ENCODE measurements at places on chromosomes 3 and 15.

GRCh38 chr3:165983284-165983683 is 146.1 kb upstream of the BCHE start:
- DNase-seq: no peak

DNA sequence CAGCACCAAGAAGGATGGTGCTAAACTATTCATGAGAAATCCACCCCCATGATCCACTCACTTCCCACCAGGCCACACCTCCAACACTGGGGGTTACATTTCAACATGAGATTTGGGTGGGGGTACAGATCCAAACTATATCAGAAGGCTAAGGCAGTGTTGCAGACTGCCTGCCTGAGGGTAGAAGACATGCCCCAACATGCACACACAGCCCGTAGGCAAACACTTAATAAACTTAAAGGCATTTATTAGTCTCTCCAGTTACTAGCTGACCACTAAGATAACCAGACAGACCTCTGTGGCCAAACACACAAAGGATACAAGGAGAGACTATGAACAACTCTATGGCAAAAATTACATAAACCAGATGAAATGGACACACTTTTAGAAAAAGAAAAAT is 10.2 kb downstream of the FAM162A start:
- DNase-seq: no peak

- no peak for DNase-seq
Measured at GRCh38 chr3:101996832-101997231, 147.5 kb downstream of the NFKBIZ start.

GRCh38 chr3:23923786-23924185 is 6.9 kb downstream of the RPL15 start:
- no peak for DNase-seq

- no peak for DNase-seq
Measured at GRCh38 chr15:61759639-61760038, 300.6 kb downstream of the VPS13C start.

GRCh38 chr3:196951371-196951770 is 9.0 kb upstream of the NCBP2 start:
- no peak for DNase-seq

DNA sequence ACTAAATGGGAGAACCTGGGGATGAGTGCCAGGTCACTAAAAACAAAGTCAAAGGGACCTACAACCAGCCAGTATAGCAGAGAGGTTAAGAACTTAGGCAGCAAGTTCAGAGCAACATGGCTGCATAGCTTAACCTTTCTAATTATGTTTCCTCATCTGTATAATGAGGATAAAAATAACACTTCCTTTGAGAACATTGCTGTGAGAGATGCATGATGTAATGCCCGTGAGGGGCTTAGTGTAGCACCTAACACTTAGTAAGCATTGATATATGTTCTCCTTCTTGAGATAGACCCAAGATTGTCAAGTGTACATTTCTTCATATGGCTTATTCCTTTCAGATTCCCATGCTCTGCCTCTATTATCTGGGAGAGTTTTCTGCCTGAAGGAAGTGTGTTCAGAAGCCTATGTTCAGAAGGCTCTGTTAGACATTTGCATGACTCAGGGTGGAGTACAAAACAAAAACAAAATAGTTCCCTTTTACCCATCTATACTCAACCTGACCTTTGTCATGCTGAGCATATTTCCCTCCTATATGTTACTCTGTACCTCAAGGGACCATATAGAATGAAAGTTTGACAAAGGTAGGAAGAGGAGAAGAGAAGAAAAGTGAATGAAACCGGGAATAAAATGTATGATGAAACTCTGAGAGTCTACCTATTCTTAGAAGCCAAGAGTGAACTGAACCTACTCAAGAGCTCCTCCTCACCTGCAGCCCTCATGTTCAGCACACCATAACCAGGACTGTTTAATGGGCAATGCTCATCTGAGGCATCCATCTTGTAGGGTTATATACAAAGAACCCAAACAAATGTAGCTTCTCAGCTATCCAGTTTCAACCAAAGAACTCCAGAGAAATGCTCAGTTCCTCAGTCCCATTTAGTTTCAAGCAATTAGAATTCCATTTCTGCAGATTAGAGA is 70.7 kb upstream of the KCNMB2 start:
- DNase-seq: no peak

- DNase-seq: no peak
Measured at GRCh38 chr3:135147657-135148056, 352.6 kb downstream of the EPHB1 start.

DNA sequence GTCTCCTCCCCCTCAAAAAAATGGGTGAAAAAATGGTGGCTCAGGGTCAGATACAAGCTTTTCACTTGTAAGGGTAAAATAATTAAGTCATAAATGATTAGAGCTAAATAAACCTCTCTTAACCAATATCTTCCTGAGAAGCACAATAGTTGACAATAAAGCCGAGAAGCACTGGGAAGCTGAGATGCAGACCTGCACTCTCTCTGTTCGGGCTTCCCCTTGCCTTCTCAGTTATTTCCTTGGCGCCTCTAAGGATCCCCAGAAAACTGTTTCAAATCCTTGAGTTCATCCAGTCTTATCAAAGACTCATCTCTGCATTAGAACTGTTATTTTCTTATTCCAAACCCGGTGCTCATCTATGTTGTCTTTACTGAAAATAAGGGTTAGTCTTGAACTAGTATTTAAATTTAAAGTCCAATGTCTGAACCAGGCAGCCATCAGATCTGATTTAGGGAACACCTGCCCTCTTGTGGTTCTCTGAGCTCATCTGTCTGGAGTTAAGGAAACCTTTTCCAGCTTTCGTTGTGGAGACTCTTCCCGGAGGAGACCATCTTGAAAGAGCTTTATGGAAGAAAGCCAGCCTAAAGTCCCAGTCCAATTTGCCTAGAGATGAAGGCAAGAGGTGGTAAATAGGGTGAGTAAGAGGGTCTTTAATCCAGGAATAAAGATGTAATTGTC is 256.4 kb upstream of the MCTP2 start:
- DNase-seq: no peak

GRCh38 chr3:134378384-134378783 is 4.1 kb upstream of the AMOTL2 start:
- DNase-seq: no peak

DNA sequence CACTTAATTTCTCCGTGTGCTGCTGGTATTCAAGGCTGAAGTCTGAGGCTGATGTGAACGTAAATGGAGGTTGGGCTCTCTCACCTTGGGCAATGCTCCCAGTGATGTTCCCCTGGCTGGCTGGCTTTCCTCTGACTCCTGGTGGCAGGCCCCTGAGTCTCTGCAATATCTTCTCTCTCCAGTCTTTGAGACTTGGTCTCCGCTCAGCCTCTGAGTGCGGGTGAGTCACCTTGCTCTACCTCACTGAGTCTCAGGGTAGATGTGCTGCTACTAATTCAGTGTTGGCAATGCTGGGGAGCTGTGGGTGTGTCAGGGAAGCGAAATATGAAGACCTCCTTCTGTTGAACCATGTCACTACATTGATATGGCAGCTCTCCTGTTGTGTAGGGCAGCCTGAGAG is 31.3 kb upstream of the TRIM59 start:
- DNase-seq: no peak

- no peak for DNase-seq
Measured at GRCh38 chr3:46368569-46368968, 2.2 kb upstream of the CCR5 start.

- no peak for DNase-seq
Measured at GRCh38 chr3:182696916-182697315, 96.4 kb upstream of the ATP11B start.

DNA sequence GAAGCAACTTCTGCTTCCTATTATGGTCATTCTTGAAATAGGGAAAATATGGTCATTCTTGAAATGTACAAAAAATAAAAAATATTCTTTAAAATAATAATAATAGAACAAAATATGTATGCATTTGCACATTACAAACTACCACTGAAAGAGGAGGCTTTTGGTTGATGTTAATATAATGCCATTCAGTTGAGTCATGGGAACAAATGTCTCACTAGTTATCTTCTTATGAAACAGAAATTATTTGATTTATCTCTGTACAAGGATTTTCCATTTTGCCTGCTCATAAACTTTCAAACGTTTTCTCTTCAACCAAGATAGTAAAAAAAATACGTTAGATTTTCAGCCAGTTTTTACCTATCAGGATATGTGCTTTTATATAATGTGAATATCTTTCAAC is 1662.7 kb downstream of the OTOL1 start:
- no peak for DNase-seq

DNA sequence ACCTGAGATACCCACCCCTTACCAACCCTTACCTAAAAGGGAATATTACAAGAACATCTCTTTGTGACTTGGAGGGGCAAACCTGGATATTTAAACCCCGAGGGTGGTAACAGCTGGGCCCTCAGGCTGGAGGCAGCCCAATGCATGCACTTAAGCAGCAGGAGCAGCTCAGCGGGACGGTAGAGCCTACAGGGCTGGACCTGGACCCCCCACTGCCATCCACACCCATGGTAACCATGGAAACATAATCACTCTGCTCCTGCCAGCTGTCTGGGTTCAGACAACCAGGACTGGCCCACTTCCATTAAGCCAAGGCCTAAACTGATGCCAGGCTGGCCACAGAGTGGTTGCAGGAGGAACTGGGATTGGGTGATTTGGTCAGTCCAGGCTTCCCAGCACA is 52.8 kb downstream of the ETFA start:
- no peak for DNase-seq

DNA sequence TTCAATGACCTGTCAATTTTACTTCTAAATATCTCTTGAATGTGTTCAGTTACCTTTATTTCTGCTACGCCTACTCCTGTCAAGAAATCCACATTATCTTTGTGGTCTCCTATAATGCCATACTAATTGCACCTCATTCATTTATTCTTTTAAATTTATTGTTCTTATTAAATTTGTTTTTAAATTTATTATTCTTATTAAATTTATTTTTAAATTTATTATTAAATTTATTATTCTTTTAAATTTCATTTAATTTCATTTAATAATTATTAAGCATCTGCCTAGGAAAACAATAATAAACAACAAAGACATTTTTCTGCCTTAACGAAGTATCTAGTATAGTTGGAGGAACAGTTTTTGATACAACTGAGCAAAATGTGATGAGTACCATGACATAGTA is 211.7 kb downstream of the ZPLD1 start:
- DNase-seq: no peak

DNA sequence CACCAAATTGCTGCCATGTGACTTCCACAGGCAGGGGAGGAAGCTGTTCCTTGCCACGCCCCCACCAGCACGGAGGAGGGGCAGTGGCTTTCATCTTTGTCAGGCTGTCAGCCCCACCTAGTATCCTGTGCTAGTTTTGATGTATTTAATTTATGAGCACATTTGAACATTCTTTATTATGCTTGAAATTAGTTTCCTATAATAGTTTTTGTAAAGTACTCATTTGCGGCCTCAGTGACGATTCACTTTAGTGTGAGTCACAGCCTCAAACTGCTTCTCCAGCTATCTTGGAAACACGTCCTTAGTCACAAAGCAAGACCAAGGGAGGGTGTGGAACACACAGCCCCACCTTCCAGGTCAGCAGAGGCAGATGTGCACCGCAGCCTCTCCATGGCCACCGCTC is 239.9 kb upstream of the ATP10A start:
- DNase-seq: no peak

DNA sequence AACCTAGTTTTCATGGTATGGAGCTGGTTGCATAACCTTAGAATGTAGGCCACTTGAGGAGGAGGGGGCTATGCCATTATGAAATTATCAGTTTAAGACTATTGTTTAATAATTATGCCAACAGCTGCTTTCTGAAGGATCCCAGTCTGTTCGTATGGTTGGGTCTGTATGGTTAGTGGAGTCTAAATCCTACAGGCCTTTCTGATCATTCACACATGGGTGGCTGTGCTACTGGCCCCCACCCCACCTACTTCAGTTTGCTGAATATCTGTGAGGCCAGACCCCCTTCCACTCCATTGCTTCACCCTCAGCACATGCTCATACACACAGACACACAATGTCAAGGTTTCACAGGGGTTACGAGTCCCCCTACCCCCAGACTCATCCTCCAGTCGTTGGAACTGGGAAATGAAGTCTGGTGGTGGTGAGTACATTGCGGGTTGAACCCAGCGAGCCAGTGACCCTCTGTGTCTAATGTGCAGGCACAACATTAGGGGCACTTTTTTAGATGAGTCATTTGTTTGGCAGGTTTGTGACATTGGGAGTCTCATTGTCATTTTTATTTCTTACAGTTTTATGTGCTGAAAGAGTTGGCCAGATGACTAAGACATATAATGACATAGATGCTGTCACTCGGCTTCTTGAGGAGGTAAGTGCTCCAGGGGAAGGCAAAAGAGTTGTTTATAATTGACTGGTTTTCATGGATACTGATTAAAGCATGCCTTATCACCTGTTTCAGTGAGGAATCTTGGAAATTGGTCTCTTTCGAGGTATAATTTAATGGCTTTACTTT is 85.3 kb downstream of the TRAK1 start:
- DNase-seq: no peak

DNA sequence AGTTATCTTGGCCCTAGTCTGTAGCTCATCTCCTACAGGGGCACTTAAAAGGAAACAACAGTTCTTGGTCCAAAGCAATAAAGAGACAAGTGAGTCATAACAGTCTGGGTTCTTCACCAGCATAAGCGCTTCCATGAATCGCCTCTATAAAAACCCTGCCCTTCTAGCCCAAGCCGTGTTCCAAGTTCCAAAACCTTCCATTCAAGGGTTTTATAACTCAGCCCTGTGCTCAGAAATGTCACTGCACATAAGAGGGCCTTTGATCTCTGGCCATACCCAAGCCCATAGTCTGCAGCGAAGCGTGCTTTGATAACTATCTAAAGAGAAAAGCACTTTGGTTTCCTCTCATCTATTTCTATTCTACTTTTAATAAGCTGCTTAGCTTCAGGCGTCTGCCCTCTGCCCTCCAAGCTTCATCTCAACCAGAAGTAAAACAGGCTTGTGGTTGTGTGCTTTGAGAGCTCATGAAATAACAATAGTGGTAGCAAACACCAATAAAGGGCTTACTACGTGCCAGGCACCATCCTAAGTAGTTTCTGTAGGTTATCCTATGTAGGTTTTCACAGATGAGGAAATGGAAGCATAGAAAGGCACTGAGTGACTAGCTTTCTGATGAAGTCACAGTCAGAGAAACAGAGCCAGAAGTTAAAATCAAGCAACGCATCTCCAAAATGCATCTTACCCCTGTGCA is 64.0 kb upstream of the AKAP13 start:
- no peak for DNase-seq

DNA sequence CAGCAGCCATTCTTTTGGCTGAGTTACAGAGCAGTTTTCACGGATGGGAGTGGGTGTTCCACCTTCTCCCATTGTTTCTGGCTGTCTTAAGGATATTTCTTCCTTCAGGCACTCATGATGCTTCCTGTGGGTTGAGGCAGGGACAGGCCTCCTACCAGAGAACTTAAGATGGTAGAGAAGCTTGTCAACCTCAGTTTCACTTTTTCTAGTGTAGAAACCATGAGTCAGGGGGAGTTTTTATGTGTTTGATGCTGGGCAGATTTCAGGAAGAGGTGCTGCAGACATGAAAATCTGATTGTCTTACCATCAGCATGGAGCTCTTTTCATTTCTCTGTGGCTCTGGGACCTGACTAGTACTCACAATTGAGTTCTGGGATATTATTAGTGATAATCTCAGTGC is 48.7 kb upstream of the VEPH1 start:
- DNase-seq: no peak

GRCh38 chr3:151992326-151993041 is 119.0 kb downstream of the SUCNR1 start:
- no peak for DNase-seq

- no peak for DNase-seq
Measured at GRCh38 chr3:13556207-13556606, 7.3 kb downstream of the FBLN2 start.

All from cortex of kidney (tissue), 1 donor.